ENCODE measurements at places on chromosomes 11 and 22.

GRCh38 chr11:61133956-61134662 lies 27.1 kb downstream of the VPS37C start:
- DNase-seq = no peak

GRCh38 chr11:62147545-62147944 lies 23.7 kb downstream of the INCENP start:
- DNase-seq = no peak

DNA sequence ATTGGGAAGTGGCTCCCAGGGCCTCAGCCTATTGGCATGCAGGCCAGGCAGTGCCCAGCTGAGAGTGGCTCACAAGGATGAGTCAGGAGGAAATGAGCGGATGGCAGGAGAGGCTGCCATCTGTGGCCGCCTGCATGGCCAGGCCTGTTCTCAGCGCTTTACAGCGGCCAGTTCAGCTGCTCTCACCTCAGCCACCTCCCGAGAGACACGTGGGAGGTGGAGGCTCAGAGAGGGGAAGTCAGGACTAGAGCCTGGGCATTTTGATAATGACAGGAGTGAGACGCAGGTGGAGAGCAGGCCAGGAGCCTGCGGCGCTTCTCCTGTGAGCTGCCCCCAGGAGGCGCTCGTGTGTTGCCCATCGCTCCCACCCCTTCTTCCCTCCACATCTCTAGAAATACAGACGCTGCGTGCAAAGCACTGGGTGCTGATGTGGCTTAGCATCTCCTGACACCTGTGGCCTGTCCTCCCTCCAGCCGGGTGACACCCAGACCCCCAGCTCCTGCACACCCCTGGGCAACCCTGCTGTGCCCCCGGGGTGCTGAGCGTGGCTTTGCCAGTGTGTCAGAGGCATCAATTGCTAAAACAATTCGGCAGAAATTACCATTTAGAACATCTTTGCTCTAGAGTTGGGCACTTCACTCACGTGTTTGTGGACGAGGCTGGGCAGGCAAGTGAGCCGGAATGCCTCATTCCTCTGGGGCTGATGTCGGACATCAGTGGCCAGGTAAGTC lies 21.4 kb upstream of the PANX2 start:
- peak; percentile 57 for DNase-seq

DNA sequence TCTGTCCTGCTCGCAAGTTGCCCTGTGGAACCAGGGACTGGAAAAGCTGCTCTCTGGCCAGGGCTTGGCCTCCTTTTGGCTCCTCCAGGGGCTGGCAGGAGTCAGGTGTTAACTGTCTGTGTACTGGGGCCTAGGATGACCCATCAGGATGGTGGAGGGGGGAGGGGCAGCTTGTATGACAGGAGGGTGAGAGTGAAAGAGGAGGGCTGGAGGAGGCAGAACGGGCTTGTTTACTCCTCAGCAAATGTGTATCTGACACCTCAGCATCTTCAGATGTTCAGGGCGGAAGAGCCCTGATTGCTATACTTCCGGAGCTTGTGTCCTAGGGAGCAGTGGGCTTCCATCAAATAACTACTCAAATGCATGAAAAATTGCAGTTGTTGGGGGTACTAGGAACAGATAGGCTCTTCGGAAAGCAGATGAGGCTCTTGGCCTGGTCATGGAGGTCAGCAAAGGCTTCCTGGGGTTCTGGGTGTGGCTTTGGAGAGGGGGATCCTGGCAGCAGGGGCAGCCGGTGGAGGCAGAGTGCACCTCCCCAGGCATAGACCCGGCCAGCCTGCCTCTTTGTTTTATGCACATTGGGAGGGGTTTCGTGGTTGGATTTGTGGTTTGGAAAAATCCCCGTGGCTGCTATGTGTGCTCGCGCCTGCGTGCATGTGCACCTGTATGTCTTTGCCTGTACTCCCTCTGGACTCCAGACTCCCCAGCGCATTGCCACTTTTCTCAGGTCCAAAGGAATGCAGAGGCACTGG lies 31.2 kb downstream of the CD82 start:
- no peak for DNase-seq

DNA sequence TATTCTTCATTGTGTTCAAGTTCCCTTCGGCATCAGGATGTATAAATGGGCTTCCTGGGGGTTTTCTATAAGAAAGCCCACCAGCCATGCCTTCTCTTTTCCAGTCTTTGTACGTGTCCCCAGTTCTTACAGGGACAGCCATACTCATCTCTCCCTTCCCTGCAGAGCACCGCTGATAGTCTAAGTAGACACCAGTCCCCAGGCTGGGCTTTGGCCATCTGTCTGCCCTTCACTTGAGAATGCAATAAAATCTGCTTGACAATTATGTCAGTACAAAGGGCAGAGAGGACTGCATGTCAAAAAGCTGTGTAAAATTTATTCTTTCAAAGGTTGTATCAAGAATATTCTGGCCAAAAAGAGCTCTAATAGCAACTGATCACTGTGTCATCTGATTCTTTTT lies 27.3 kb downstream of the NTM start:
- DNase-seq = no peak

DNA sequence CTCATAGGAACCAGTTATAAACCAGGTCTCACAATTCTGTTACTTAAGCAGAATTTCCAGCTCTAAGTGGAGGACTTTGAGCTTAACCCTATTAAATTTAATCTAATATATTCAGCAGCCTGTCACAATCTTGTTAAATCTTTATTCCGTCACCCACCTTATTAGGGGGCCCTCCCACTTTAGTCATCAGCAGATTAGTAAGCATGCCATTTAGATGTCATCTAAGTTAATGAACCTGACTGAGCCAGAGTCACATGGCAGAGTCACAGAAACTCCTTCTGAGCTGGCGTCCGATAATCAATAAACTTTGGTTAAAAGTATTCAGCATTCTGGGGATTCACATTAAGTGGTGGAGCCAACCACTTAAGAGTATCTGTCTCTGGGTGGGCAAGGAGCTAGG lies 35.1 kb downstream of the TTC12 start:
- DNase-seq = no peak

DNA sequence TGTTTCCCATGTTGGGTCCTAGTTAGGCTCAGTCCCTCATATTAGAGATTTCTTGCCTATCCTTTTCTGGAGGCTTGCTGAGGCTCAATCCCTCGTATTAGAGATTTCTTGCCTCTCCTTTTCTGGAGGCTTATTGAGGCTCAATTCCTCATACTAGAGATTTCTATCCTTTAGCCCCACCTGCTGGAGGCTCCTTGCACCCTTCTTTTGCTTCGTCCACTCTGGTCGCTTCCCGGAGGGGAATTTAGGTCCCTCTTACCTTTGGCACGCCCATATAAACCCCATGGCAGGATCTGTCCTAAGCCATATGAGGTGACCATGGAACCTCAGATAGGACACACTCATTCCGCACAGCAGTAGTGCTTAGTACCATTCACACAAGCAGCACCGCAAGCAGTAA lies 15.9 kb downstream of the CYP2D6 start:
- DNase-seq = no peak

GRCh38 chr11:8336356-8337129 lies 72.9 kb upstream of the LMO1 start:
- DNase-seq = no peak

DNA sequence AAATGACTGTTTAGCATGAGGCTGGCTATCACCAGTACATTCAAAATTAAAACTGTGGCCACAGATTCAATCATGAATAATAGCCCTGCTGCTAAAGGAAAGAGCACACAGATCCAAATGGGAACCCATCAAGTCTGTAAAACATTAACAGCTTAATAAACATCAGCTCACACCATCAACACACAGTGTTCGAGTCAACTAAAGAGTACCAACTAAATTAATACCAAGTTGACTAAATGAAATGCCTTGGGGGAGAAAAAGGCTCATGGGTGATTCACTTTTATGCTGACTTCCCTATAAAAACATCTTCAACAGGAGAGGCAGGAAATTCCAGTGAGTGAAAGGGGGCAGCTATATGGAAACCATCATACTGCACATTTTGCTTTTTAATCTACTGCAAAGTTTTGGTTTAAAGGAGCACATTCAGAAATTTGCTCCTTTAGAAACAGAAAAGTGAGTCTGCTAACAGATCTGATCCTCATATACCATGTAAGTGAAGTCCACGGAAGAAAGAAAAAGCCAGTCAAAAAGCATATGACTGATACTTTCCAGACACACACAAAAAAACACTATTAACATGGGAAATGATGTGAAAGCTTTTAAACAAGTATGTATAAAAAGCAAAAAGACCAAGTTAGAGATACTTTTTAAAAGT lies 16.3 kb downstream of the LGR4 start:
- no peak for DNase-seq

GRCh38 chr11:1412377-1413095 lies 22.8 kb downstream of the BRSK2 start:
- DNase-seq = no peak

DNA sequence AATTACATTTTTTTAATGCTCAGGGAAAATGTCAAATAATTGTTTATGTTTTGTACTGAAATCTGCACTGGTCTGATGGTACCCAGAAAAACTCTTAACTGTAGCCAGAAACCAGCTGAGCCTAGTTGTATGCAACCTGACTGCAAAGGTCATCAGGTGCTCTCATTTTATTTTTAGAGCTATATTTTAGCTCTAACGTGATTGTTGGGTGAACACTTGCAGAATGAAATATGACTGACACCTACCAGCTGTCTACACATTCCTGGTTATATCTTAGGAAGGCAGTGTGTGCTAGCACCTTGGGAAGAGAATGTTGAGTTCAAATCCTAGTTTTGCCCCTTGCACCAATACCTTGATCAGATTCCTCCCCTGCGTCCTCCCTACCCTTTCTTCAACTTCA lies 23.6 kb downstream of the PTPRJ start:
- DNase-seq = no peak

GRCh38 chr11:93494357-93494756 lies 48.8 kb downstream of the SMCO4 start:
- DNase-seq = no peak

GRCh38 chr11:95108671-95109551 lies 19.3 kb downstream of the ENDOD1 start:
- DNase-seq = no peak

DNA sequence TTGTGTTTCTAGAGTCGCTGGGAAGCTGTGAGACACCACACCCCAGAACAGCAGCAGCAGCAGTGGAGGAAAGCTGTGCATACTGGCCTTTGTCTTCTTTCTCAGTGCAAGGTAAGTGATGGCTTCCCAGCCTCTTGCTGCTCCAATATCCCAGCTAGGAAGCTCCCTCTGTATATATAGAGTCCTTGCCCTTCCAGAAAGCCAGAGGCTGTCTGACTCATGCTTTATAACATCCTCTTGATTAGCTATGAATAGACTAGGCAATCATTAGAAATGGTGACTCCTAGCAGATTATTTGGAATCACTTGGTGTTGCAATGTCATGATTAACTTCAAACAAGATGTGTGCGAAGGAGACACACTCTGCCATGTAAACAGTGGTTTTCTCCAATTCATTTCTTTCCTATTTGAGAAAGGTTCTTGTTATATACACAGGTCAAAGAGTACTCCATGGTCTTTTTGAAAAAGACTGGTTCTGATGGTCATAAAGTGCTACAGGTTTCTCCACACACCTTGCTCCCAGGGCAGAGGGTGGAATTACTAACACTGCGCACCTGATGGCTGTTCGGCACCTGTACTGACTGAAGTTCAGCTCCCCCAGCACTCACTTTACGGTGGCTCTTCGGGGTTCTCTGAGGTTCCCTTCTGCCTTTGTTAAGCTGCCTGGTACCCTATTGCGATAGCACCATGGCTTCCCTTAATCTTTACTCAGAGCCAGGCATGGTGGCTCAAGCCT lies at the start of gene MMP1:
TSS of gene MMP1 (minus strand) at position 149 of the 735 bp plus-strand sequence. CDS start at position 81, 68 bp downstream.
- no peak for DNase-seq

- DNase-seq = no peak
These were observed 13.3 kb downstream of the ASCL2 start for GRCh38 chr11:2256951-2257700.

DNA sequence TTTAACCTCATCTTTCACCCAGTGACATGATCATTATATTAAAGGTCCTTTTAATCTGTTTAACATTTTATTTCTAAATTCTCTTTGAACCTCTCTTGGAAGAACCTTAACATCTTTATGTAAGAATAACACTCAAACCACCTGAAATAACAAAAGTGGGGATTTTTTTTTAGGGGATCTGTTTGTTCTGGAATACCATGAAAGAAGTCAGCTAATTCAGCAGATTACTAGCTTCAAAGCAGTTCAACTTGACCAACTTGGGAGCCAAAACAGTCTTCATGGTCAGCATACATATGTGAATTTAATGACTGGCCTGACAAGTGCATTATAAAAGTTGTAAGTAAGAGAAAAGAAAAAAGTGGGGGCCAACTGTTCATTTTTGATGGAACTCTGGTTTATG lies 52.3 kb downstream of the CCDC34 start:
- DNase-seq = no peak

- no peak for DNase-seq
These were observed 203.1 kb downstream of the RAB38 start for GRCh38 chr11:87972133-87972532.

DNA sequence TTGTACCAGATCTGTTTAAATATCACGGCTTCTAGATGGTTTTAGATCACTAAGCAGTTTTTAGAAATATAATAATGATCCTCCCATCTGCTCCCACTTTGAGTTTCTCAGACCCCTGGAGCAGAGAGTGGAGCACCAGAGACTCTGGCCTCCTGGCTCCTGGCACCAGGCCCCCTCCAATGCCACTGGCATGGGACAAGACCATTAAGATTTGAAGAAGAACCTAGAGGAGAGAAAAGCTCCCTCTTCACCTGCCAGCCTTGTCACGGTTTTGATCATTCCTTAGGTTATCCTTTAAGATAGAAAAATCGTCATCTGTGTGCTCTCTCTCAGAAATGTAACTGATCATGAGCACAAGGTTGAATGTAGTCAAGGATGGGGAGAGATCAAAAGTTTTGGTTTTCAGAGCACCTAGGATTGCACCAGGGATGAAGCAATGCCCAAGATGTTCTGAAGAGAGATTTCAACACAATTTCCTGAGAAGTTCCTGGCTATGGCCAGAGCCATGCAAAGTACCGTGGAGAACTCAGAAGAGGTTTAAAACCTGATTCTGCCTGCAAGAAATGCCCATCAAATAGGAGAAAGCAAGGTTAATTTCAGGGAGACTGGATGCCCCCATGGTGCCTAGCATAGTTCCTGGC lies 22.2 kb downstream of the IL10RA start:
- no peak for DNase-seq

- no peak for DNase-seq
These were observed 6.9 kb downstream of the RDX start for GRCh38 chr11:110289472-110289871.

GRCh38 chr11:60717956-60718355 lies 6.6 kb upstream of the MS4A18 start:
- DNase-seq = no peak

GRCh38 chr11:81674211-81674610 lies 1059.5 kb downstream of the FAM181B start:
- DNase-seq = no peak

GRCh38 chr22:49946612-49947295 lies 13.8 kb upstream of the PIM3 start:
- no peak for DNase-seq

DNA sequence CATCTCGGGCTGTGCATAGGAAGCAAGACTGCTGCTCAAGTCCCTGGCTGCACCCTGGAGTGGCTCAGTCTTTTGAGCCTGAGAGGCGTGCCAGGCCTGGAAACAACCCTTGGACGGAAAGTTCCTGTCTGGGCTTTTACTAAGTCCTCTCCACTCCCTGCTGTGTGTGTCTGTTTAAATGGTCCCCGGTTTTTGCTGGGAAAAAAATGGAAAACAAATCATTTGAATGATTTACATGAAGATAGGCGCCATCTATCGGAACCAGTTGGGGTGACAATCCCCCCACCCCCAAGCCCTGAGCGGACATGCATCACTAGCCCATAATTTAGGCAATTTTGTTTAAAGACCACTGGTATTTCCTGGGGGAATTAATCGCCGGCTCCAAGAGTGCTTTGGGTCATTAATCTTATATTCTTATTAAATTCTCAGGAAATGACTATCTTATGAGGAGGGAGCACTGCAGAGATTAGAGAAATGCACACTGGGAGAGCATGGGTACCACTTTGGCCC lies 2.7 kb upstream of the GAB2 start:
- no peak for DNase-seq

Measured in stimulated activated CD8-positive, alpha-beta memory T cell treated with anti-CD3 and anti-CD28 coated beads, Interleukin-4, amount 100 ng/mL, for 1 hour (primary cell).